Midbrain (tissue), 1 donor: ENCODE measurements at places on chromosomes 2 and 18.
A peak's percentile ranks its signal among the peaks of the same experiment; 100 is the strongest.

GRCh38 chr2:631741-632140 is 45.5 kb downstream of the TMEM18 start:
- no peak for DNase-seq

DNA sequence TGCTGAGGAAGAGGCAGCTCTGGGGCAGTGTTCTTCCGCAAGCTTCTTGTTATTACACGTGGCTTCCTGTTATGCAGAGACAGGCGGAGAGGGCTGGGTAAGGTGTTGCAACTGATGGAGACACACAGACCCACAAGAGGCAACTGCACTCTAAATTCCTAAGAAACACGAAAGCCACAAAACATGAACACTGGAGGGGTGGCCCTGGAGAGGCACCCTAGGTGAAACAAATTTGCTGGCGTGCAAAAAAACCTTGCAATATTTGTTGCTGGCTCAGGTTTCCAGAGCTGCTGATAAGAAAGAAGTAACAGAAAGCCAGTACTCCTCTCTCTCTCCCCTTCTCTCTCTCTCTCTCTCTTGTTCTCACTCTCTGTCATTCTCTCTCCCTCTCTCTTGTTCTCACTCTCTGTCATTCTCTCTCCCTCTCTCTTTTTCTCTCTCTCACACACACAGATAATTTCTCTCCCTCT is 31.8 kb downstream of the ARHGAP25 start:
- peak; percentile 23 for DNase-seq

DNA sequence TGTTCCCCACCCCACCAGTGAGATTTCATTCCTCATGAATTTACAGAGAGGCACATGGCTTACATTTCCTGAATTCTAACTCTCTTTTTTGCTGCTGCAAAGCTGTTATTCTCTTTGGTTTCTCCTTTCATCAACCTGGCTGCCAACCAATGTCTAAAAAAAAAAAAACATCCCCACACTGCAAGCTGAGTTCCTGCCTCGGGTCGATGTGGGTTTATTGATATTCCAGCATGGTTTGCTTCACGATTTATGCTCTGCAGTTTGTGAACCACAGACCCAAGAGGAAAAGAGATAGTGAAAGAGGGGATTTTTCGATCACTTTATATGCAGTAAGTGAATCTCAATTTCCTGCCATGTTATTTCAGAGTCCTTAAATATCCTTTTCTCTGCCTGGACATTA is 363.6 kb downstream of the LPIN1 start:
- DNase-seq, result no peak

GRCh38 chr2:207792244-207792785 is 22.6 kb upstream of the FZD5 start:
- DNase-seq, result no peak

DNA sequence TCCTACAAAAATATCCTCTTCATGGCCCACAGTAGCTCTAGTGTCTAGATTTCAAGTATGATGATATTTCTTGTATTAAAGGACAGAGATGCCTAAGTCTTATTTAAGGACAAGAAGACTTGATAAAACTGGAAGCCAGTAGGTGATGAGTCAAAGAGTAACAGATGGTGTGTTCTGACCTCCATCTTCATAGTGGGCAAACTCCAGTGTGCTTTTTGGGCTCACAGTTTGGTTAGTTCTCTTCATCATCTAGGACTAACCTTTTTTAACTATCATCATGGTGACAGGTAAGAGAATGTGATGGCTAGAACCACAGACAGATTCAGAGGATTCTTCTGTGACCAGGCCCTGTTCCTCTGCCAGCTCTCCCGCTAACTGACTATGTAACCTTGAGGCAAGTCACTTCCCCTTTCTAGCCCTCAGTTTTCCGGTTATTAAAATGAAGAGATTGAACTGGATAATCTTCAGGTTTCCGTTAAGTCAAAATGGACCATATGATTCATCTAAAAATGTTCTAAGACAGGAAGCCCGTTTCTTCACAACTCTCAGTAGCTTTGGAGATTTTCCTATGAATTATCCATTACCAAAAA is 140.3 kb upstream of the RASGRP3 start:
- DNase-seq, result no peak

DNA sequence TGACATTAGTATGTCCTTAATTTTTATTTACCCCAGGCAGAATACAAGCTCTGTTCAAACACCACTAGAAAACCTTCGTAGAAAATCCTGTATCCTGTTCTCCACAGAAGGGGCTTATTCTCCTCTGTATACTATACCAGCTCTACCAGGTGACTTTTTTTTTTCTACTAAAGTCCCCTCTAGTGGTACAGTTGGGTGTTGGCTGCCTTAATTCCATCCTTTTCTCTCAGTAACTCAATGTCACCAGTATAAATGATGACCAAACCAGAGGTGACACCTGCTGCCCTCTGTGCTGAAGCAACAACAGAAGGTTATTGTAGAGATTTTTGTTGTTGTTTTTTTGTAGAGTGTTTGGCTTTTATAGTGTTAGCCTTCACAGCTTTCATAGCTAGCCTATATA is 1322.0 kb downstream of the LRP1B start:
- DNase-seq, result no peak

DNA sequence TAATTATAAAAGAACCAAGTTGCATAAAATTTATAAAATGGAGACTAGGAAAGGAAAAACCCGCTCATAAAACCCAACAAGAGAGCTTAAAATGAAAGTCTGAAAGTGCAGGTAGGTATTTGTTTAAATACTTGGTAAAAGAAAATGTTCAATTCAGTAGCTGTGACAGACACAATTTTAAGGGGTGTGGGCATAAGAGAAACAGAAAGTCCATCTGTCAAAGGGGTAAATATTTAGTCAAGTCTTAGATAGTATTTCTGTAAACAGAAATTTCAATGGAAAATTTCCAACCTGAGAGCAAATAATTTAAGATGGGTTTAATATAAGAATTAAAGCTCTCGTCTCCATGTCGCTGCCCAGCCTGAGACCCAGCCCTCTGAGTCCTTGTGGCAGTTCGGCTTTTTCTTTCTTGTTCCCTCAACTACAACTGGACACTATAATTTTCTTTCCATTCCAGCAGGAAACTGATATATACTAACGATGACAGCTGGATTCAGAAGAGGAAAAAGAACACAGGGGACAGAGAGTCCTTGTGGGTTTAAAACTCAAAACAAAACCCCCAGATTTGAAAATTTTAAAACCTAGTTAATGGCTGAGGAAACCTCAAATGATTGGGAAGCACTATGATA is 88.0 kb upstream of the ZFP36L2 start:
- DNase-seq, result no peak

GRCh38 chr2:68734688-68735525 is at the start of gene ARHGAP25:
Gene ARHGAP25 (plus strand): TSS chr2:68734811. CDS start chr2:68735200, 389 bp downstream.
- peak; percentile 31 for DNase-seq

DNA sequence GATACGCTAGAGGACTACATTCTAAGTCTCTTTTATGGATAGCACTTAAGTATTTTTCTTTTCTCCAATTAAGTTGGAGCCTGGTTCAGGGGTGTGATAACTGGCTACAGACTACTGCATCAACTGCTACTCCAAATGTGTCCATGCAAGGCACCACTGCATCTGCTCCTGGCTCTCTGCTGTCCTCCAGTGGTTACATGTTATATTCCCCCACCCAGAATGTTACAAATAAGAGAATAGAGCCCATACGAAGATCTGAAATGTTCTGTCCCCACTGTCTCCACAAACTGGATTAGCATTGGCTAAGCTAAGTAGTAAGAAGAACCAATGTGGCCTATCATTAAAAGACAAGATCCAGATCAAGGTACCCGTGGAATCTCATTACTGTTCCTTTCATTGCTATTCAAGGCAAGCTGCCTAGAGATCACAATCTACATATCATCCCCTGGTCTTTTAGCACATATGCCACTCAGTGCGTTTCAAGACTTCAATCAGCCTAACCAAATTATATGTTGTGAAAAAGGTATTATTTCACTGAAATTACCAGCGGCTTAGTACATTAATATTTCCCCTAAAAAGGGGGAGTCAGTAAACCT is 308.3 kb upstream of the SLC8A1 start:
- DNase-seq, result no peak

DNA sequence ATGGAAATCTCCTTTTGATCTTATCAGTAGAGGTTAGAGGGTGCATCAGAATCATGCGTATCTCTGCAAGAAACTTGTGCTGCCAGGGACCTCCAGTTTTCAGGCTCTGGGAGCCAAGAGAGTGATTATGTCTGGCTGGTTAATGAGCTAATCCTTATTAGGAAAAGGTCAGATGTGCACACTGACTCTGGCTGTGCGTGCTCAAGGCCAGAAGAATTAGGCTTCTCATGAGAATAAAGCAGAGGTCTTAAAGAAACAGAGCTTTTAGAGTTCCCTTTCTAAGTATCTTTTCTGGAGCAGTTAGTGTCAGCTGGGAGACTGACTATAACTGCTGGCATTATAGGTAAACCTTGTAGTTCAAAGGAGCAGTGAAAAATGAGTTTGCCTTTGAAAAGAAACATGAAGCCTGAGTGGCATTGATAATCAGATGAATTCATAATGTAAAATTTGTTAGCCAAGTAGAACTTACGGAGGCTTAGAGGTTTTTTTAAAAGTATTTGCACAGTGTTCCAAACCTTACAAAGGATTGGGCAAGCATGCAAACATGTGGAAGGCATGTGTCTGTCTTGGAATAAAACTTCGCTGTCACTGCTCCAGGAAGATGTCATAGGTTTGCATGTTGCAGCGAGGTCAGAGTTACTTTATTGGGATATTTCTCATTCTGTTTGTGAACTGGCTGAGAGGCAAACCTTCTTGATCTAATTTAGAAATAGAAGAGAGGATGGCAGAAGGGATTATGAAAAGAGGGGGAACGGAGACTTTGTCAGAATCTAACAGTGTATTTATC is 151.7 kb downstream of the ARHGAP28 start:
- no peak for DNase-seq

GRCh38 chr18:3652380-3653262 is 202.6 kb downstream of the TGIF1 start:
- no peak for DNase-seq
